Breast epithelium (tissue), 4 donors: ENCODE measurements at places on chromosomes 5 and 9. TPM values are rescaled to one million over a fixed set of nuclear protein-coding genes. Genes with fewer than 3 reads are reported as not detected.

BTNL8 gene
- 0.15 TPM for total RNA-seq

PCDHB12 gene
- 5.2 TPM for total RNA-seq

PCDHA1 gene
- total RNA-seq, result not detected

PCDHGA7 gene
- total RNA-seq, result 3.7 TPM

SURF2 gene
- 25.9 TPM for total RNA-seq

MARCHF6 gene
- total RNA-seq, result 121 TPM

RGMB gene
- 23.1 TPM for total RNA-seq

NDUFAF2 gene
- total RNA-seq, result 19.8 TPM

LTC4S gene
- total RNA-seq, result 3.8 TPM

SLC36A2 gene
- total RNA-seq, result not detected

- no peak for DNase-seq
These were observed 424.5 kb downstream of the NR2F1-AS1 start for GRCh38 chr5:93156566-93156965.

- no peak for DNase-seq
These were observed 818.5 kb downstream of the SEMA5A start for GRCh38 chr5:8727396-8727795.

DNA sequence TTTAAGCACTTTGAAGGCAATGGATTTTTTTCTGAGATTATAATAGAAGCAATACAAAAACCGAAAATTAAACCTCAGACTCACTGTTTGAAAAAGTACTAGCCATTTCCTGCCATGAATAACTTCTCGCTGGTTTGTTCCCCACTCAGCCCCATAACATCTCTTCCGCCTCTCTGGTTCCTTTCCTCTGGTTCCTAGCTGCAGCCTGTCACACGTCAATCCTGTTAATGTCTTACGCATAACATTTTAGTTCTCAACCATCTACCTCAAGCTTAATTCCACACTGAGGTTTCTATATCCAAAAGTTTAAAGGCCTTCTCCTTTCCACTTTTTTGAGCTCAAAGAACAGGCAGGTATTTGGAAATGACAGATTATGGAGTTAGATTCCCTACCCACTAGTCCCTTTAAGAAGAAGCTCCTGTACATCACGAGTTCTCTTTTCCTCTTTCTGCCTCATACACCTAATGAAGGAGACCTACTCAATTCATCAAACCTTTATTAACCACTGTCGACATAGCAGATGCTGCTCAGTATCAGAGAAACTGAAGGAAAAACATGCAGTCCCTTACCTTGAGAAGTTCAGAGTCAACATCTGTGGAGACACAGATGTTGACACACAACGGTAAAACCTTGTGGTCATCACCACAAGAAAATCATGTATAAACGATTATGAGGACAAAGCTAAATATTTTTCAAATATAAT, 243.0 kb upstream of the PTGER4 start:
- DNase-seq, result no peak

DNA sequence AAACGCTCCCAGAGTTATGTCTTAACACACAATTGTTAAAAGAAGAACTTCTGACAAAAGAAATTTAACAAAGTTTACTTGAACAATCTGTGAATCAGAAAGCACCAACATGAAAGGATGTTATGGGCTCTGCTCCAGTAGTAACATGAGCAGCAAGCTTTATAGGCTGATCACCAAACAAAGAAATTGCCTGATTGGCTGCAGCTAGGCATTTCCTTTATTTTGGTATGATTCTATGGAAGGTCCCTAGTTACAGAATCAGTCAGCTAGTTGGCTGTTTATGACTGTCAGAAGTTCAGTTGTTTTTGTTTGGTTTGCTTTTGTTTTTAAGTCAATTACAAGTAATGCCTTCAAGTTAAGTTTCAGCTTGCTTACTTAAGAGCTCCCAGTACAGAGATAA, 102.4 kb upstream of the SMC2 start:
- no peak for DNase-seq

DNA sequence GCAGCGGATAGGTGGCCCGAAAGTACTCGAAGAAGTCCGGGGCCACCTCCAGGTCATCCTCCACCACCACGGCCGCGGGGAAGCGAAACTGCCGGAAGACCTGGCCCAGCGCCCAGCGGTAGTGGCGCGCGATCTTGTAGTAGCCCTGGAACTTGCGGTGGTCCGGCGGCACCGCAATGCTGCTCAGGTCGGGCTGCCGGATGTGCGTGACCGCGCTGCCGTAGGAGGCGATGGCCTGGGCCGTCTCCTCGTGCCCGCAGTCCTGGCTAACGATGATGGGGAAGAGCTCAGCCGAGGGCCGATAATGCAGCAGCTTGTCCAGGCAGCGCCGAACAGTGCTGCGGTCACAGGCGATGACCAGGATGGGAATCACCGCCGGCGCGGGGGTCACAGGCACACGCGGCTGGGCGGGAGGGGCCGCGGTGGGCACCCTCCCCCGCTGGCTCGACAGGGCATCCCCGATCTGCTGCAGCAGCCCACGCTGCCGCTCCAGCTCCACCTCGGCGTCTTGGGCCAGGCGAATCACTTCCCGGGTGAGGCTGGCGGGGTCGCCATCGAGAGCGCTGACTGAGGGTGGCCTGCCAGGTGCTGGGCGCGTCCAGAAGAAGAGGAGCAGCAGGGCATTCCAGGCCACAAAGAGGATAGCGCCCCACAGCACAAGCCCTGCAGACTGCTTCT, 10.2 kb downstream of the MGAT1 start:
- no peak for DNase-seq

DNA sequence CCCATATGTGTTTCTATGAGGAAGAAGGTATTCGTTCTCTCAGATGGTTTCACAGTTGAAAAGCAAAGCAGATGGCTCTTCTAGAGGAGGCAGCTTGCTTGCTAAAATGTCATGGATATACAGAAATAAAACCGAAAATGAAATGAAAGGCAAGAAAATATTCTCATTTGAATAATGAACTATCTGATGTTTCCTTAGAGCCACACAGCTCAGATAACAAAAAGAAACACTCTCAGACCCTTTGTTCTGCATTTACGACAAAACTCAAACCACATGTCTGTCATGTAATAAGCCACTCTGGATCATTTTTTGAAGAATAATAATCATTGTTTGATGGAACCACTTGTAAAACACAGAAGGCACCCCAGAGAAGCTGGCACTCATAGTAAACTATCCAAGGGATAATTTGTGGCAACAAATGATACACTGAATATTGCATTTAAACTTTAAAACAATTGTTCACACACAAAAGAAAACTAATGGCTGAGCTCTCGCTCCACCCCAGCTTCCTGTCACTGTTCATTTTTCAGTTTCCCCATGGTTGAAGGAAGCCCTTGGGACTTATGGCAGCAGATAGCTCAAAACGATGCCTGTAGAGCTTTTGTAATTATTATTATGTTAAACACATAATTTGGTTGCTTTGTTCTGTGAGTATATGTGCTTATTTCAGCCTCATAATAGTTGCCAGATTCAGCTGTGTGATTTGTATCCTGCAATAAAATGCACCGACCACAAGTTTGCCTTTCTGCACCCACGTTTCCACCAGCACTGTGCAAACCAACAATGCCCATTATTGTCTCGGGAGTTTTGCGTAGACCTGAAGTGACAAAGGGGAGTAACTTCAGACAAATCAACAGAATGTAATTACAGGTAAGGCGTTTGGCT, 256.0 kb downstream of the TMEM167A start:
- no peak for DNase-seq

DNA sequence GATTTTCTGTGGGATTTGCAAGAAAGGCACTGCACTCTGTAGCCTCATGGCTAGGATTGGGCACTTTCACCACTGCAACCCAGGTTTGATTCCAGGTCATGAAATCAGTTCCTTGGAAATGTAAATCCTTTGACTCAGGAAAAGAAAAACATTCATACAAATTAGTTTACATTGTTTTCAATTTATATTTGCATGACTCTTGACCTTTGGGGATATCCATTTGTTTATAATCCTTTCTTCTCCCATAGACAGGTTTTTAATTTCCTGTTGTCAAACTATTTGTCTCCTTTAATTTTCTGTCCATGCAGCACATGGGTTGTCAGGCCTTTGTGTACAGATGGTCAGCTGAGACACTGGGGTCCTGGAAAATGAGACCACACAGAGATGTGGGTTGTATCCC, 801.5 kb downstream of the NR2F1-AS1 start:
- DNase-seq, result no peak

- no peak for DNase-seq
These were observed 21.2 kb downstream of the ANXA1 start for GRCh38 chr9:73172901-73173215.

DNA sequence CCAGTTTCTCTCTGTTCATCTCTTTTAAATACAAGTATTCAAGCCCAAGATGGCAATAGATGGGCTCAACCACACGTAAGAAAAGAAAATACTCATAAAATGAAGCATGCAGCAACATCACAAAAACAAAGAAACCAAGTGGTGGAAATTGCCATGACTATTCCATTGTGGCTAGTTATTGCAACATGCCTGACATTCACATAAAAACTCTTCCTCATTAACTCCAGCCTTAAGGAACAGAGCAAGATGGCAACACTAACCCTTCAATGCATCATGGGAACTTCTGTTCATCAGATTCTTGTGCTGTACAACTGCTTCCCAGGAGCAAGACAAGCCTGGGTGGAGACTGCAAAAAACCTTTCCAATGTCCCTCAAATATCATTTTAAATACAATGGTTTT, 1.4 kb upstream of the GLIS3 start:
- DNase-seq, result no peak

GRCh38 chr5:68084396-68084795, 131.2 kb upstream of the PIK3R1 start:
- DNase-seq, result no peak

- no peak for DNase-seq
These were observed 1222.9 kb downstream of the PTPRD start for GRCh38 chr9:9389904-9390303.

GRCh38 chr9:71364186-71364955, 242.9 kb upstream of the TRPM3 start:
- DNase-seq, result no peak

- DNase-seq, result no peak
These were observed 54.8 kb upstream of the ADAMTS2 start for GRCh38 chr5:179400020-179400419.

GRCh38 chr9:12737871-12738270, 36.9 kb upstream of the LURAP1L start:
- no peak for DNase-seq

GRCh38 chr5:139725073-139725830, 70.4 kb upstream of the PSD2 start:
- DNase-seq, result no peak

DNA sequence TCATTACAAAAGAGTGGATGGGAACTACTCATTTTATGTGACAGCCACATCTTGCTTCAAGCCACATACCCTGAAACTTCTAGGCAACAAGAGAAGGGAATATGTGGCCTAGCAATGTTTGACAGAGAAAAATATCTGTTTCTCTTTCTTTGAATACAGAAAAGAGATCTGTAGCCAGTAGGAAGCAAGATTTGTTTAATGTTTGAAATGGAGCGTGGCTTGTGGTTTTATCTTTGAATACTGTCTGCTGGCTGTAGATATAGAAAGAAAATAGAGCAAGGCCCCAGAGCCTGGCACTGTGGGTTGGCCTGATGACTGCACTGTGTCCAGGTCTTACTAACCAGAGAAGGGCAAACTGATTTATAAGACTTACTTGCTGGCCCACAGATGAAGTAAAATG, 133.8 kb downstream of the ARHGEF28 start:
- DNase-seq, result no peak

- no peak for DNase-seq
These were observed 119.5 kb downstream of the FAM114A2 start for GRCh38 chr5:153919161-153919560.

DNA sequence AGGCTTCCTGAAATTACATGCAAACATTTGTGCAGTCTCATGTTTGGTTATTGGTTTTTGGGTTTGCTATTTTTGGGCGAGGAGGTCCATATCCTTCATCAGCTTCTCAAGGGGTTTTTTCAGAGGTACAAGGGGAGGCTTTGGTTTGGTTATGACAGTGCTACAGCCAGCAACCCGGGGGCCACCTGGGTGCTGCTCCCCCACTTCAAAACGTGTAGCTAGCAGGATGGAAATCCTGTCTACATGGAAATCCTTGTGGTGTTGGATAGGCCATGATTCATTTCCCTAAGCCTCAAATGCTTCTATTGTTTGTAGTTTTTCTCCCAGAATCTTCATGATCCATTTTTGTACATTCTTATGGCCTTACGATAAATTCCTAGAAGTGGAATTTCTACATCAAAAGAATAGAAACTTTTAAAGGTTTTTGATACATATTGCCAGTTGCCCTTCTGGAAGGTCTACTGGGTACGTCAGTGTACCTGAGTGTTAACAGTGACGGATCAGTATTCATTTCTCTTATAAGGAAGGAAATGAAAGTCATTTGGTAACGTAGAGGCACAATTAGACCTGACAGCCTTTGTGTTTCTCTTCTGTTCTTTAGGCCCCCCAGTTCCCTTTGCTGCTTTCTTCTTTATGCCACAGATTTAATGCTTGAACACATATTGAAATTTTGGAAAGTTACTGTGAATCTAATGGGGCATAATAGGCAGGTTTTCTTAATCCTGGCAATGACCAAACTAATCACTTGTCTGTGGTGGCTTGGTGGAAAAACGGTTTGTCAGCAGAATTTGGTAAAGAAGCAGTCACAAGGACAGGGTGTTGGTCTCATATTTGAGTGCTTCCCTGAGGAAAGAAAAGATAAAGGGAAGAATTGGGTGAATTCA, 69.7 kb upstream of the ABL1 start:
- no peak for DNase-seq

- DNase-seq, result no peak
These were observed 39.6 kb downstream of the C5orf15 start for GRCh38 chr5:133928587-133929393.

DNA sequence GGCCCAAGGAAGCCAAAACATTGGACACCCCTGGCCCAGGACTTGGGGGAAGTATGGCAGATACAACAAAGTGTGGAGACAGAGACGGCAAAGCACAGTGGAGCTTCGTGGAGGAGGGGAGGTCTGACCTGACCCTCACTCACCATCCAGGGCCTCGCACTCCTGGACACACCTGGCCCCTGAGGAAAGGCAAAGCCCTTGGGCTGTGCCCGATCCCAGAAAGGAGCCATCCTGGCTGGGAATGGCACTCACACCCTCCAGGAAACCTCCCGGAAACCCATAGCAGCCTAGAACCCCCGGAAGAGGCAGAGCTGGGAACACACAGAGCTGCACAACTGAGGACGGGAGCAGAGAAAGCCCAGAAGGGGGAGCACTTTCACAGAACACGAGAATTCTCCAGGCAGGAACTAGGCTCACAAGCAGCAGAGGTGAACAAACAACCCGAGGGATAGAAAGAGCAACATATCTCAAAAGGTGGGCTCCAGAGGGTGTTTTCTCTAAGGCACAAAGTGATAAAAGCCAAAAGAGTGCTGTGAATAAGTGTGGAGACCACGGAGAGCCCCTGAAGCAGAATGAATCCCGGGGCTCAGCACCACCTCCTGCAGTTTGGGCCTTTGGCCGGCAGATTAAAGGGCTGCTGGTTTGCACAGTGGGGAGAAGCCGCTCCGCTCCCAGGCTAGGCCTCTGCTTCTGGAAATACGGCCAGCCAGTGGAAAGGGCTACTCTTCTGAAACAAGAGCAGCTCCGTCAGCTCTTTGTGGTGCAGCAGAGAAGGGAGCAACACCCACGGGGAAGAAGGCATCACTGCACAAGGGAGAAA, 108.2 kb downstream of the UBE2R2 start:
- DNase-seq, result no peak

- DNase-seq, result no peak
These were observed 41.2 kb upstream of the TMEM250 start for GRCh38 chr9:136159851-136160250.

GRCh38 chr9:38000735-38001134, 68.3 kb downstream of the SHB start:
- DNase-seq, result no peak
